Renal pelvis (tissue), 12 donors: ENCODE measurements at places on chromosomes 5 and 9.

GRCh38 chr5:170573660-170574059 is 69.8 kb downstream of the KCNIP1 start:
- DNase-seq = no peak

DNA sequence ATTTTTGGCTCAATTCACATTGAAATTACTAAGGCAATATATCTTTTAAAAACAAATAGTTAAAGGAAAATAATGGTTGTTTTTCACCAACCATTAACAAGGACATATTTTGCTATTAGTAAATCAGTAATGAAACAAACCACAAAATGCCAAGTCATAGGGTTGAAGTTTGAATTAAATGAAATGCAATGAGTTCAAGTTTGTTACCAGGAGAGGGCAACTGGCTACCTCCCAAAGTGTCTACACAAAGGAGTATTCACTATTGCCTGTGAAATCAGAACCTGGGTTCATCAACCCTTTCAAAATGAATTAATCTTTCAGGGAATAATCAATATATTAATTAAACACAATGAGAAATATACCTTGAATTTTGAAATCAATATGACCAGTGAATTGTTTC is 138.4 kb upstream of the DMRTA1 start:
- DNase-seq = no peak

- no peak for DNase-seq
Measured at GRCh38 chr9:84659313-84659712, 10.2 kb upstream of the NTRK2 start.

DNA sequence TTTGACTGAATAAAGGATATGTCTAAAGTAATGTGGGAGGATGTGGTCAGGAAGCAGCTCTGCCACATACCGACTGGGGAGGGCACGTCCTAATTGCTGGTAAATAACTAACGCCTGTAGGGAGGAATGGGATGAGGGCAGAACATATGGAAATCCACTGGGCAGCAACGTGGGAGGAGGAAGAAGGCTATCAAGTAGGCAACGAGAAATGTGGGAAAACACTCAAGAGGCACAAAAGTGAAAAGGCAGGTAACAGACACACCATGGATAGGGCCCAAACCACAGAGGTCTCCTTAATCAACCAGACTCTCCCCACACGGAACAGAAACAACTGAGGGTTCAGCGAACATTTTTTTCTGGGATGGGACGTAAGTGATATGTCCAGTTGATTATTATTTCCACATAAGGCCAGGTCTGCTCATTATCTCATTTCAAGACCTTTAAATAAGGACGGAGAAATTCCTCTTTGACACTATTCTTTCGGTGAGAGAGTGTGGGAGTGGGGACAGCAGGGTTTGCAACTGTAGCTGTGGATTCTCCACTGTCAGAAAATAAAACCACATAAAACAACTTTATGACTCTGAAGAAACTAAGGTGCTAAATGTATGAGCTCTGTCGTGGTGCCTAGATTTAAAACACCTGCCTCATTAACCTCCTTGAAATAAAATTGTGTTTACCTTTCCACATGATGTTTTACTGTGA is 17.0 kb downstream of the IARS1 start:
- DNase-seq = peak; percentile 76

DNA sequence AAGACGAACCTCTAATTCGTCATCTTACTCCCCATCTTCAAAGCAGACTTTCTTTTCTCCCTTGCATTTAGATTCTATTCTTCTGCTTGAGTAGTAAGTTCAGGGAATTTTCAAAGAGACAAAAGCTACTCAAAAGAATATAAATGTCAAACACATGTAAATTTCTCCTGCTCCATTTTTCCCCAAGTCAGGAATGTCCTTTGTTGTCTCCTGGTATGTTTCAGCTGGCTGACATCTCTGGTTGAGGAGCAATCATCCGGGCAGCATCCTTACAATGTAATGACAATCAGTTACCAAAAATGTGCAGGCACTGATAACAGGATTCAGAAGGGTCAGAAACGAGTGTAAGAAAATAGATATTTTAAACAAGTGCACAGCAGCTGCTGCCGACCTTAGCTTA is 47.6 kb upstream of the PPP1R2B start:
- DNase-seq = no peak

GRCh38 chr5:852431-853401 is 1.9 kb upstream of the ZDHHC11 start:
- no peak for DNase-seq
